ENCODE measurements at places on chromosomes 13 and 19.

GRCh38 chr19:47005164-47005641 is 14.4 kb upstream of the NPAS1 start:
- no peak for DNase-seq

GRCh38 chr13:62432906-62433305 is 1017.3 kb upstream of the PCDH20 start:
- DNase-seq, result no peak

GRCh38 chr19:3270902-3271301 is 46.4 kb downstream of the CELF5 start:
- DNase-seq, result peak; percentile 86

DNA sequence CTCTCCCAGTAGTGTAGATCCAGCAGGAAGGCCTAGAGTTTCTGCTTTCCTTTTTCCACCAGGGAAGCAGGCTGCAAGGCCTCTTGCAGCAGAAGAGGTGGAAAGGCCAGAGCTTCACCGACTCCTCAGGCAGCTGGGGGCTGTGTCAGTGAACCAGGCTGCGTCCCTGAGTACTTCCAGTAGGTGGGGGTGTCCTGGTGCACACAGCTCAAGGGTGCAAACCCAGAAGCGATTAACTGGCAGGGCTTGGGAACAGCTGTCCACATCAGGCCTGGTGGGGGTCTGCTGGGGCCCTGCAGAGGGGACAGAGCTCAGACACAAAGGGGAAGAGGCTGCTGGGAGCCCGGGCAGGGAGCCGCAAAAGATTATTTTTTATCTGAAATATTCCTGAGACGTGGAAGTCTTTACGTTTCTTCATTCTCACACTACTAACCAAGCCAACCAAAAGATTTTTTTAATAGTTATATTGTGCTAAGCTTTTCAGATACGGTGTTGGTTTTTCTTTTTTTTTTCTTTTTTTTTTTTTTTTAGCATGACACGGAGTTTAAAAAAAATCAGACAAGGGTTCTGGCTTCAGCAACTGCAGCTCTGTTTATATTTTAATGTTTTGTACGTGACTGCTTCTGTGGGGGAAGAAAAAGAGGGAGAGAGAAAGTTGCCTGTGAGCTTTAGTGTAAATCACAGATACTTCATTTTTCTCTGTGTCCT is 11.0 kb downstream of the TSHZ3 start:
- no peak for DNase-seq

DNA sequence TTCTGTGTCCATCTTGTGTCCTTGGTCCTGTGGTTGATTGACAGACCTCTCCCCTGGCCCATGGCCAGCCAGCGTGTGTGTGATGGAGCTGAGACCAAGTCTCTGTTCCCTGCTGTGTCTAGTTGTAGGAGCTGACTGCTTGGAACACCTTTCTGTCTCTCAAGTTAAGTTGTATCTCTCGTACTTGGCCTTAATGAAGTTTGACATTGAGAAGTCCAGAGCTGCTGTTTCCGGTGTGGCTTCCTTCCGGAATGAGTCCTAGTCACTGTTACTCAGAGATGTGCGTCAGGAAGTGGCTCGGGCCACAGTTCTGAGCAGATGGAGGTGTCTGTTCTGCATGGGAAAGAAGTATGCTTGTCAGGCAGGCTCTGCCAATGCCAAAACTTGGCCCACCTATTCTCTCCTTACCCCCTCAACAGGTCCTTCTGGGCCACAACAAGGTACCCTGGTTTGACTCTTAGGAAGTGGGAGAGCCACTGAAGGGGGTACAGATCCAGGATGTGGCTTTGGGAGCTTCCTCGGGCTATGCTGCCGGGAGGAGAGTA is 54.3 kb downstream of the GATAD2A start:
- DNase-seq, result no peak

GRCh38 chr13:97249796-97250495 is 27.8 kb downstream of the MBNL2 start:
- no peak for DNase-seq

- no peak for DNase-seq
Measured at GRCh38 chr13:110268061-110268460, 38.9 kb downstream of the COL4A1 start.

GRCh38 chr13:112115403-112116091 is 48.6 kb downstream of the SOX1 start:
- no peak for DNase-seq

DNA sequence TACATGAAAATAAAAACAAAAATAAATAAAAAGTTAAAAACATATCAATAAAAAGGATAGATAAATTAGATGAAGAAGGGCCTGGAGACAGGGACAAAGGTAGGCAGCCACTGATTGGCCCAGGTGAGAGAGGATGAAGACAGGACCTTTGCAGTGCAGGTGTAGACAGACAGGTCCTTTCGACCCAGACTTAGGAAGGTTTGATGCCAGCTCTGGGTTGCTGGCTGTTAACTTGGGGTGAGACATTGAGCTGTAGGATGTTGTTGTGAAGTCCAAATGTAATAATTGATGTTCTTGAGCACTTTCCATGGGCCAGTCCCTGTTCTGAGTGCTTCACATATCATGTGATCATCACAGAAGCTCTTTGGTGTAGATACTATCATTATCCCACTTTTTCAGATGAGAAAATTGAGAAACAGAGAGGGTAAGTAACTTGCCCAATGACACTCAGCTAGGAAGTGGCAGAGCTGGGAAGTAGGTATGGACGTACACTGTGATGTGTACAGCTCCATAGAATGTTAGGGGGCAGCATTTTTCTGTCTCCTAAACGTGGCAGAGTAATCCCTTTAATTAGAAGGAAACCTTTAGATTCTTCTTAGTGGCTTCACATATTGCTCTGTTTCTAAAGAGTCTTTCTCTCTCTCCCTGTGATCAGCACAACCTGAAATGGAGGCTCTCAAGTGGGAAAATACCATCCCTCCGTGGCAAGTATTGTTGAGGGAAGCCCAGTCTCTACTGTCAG is 76.0 kb upstream of the STK24 start:
- no peak for DNase-seq

DNA sequence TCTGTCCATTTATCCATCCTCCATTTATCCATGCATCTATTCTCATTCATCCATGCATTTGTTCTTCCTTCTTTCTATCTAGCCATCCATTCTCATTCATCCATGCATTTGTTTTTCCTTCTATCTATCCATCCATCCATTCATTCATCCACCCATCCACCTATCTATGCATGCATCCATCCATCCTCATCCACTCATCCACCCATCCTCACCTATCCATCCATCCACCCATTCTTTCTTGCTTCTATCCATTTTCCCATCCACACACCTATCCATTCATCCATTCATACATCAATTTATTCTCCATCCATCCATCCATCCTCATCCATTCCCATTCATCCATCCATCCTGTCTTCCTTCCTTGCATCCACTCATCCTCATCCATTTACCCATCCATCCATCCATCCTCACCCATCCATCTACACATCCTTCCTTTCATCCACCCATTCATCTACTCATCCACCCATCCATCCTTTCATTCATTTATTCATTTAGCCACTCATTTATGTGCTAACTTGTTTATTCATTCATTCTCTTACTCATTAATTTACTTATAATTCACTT is 20.3 kb downstream of the ACTL9 start:
- DNase-seq, result no peak

GRCh38 chr19:31262725-31263191 is 86.5 kb downstream of the TSHZ3 start:
- DNase-seq, result no peak

DNA sequence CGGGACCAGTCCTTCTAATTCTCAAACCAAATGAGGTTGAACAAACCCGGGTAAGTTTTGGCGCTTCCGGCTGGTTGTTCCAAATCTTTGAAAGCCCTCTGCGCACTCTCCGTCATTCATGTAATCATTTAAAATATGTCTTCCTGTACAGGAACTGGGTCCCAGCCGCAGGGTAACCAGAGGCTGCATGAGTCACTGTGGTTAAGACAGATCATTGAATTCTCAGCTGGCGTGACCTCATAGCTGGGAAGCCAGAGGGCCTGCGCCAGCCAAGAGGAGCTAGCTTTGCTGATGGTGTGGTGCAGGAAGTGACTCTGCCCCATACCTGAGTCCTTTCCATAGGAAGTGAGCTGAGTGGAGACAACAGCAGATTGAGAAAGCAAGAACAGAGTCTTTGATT is 135.2 kb downstream of the TSHZ3 start:
- no peak for DNase-seq

GRCh38 chr13:54965881-54966280 is 1937.3 kb downstream of the OLFM4 start:
- DNase-seq, result no peak

DNA sequence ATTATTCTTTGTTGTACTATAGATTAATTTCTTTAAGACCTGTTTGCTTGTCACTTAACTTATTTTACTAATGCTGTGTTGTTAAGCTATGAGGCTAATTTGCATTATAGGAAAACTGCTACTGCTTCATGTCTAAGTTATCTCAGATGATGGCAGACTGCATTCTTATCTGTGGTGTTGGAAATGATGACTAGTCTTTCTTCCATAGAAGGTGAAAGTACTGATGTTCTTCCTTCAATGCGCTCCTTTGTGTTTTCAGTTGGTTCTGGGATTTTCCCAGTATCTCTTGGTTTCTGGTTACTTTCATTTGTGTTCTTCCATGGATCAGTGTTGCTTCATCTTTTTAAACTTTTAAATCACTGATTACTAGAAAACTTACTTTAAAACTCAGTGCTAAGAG is 46.9 kb downstream of the TPP2 start:
- DNase-seq, result no peak

DNA sequence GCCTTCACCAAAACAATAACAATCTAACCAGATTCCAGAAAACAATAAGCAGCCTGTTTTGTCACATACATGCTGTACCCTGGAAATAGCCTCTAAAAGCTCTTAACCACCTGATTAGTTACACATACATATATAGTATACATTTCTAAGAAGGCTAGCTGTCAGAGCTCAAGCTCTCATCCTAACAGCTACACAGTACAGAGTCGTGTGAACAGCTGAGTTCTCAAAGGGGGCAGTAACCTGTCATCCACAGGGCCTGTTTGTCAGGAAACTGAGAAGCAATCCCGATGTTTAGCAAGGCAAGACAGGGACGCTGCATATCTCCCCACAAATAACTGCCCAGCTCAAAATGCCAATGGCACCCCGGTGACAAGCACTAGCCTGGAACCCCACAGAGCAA is 56.9 kb downstream of the STK24 start:
- no peak for DNase-seq

DNA sequence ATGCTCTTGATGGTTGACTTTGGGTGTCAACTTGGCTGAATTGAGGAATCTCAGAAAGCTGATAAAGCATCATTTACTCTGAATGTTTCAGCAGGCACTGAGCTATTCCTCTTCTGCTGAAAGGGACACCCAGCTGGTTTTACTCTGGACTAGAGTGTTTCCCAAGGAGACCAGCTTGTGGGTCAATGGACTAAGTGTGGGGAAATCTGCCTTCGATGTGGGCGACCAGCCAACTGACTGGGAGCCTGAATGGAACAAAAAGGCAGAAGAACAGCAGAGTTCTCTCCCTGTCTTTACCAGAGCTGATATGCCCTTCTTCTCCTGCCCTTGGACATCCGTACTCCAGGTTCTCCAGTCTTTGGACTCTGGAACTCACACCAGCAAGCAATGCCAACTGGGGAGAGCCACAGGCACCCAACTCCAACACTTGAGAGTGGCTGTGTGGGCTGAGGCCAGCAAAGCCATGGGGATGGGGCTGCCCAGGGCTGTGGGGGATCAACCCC is 32.2 kb downstream of the MRPL57 start:
- no peak for DNase-seq

GRCh38 chr19:42088471-42089190 is 12.7 kb downstream of the ZNF574 start:
- DNase-seq, result no peak

GRCh38 chr19:28614634-28615545 is 598.1 kb downstream of the UQCRFS1 start:
- DNase-seq, result no peak

- DNase-seq, result no peak
Measured at GRCh38 chr13:30023196-30023895, 172.9 kb upstream of the UBL3 start.

- DNase-seq, result no peak
Measured at GRCh38 chr13:28313579-28313978, 175.2 kb downstream of the PAN3 start.

GRCh38 chr19:19214159-19214490 is 2.4 kb downstream of the NCAN start:
- DNase-seq, result no peak

- DNase-seq, result no peak
Measured at GRCh38 chr19:15379999-15380647, 536 bp upstream of the AKAP8 start.

GRCh38 chr19:16773939-16774338 is 54.3 kb downstream of the NWD1 start:
- no peak for DNase-seq

GRCh38 chr13:89610881-89611280 is 1736.6 kb upstream of the MIR17HG start:
- no peak for DNase-seq

DNA sequence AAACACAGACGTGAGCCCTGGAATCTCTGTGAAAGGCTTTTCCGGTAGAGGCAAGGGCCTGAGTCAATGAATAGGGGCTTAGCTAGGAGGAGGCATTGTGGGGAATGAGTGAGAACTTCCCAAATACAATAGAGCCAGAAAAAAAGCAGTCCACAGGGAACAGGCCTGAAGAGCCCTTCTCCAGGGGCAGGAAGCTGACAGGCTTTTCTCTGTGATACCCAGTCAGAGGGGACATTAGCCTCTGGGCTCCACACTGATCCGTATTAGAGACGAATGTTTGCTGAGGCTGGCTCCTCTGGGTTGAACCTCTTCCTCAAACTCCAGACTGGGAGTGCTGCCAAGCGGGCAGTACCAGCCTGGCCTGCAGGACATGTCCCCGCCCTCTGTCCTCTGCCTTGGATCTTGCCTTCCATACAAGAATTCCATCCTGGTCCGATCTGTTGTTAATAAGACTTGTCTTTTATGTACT is 2.3 kb downstream of the DHRS12 start:
- DNase-seq, result no peak

- DNase-seq, result no peak
Measured at GRCh38 chr19:17938092-17938845, 5.5 kb downstream of the CCDC124 start.

DNA sequence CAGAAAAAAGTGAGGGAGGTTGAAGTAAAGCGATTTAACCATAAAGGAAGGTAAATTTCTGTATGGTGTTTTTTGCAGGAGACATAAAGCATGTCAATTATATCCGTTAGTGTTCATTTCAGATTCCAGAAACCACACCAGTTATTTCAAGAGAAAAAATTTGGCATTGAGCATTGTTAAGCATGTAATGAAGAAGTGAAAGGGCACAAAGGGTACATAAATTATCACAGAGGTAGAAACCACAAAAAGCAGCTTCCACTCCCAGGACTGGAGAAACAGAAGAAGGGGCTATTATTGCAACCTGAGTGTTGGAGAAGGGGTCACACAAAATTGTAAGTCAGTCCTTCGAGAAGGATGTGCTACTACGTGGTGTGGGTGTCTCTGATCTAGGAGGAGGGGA is 72.2 kb upstream of the DACH1 start:
- no peak for DNase-seq

GRCh38 chr13:74169676-74170075 is 35.5 kb upstream of the KLF12 start:
- no peak for DNase-seq

- no peak for DNase-seq
Measured at GRCh38 chr13:78602561-78603239, 652 bp downstream of the POU4F1 start.

- no peak for DNase-seq
Measured at GRCh38 chr19:46954993-46955812, 64.4 kb upstream of the NPAS1 start.

- no peak for DNase-seq
Measured at GRCh38 chr13:67515895-67516294, 285.8 kb upstream of the PCDH9 start.

Data from NCI-H1436 treated with DMSO at 0.1 percent for 48 hours (cell line).